ENCODE measurements at places on chromosomes 4 and X.

- no peak for DNase-seq
Measured at GRCh38 chrX:119871245-119871598, 311 bp downstream of the RNF113A start.

DNA sequence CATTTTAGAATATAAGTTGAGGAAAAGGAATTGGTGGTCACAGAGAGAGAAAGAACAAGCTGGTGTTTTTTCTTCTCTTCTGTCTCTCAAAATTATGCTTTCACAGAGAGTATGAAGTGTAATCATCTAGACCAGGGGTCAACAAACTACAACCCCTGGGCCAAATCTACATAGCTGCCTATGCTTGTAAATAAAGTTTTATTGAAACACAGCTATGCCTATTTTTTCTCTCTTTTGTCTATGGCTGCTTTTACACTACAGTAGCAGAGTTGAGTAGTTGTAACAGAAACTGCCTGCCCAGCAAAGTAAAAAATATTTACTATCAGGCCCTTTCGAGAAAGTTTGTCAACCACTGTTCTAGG lies 6.7 kb upstream of the FAM9C start:
- DNase-seq = no peak

DNA sequence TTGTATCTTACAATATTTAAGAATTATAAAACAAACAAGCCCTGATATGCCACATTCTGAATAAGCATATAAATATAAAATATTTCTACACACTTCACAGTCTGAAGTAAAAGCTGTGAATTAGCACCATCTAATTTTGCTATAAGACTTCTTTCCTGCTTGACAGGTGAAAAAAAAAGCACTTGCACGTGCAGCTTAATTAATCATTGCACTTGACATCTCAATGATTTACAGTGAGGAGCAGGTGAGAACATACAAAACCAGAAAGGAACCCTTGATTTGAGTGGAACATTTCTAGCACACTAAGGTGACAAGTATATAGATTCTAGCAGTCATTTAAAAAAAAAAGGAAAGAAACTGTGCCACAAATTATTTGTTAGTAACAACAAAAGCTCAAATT lies 47.9 kb downstream of the CHIC2 start:
- DNase-seq = no peak

- no peak for DNase-seq
Measured at GRCh38 chr4:72531768-72532290, 37.2 kb downstream of the ADAMTS3 start.

DNA sequence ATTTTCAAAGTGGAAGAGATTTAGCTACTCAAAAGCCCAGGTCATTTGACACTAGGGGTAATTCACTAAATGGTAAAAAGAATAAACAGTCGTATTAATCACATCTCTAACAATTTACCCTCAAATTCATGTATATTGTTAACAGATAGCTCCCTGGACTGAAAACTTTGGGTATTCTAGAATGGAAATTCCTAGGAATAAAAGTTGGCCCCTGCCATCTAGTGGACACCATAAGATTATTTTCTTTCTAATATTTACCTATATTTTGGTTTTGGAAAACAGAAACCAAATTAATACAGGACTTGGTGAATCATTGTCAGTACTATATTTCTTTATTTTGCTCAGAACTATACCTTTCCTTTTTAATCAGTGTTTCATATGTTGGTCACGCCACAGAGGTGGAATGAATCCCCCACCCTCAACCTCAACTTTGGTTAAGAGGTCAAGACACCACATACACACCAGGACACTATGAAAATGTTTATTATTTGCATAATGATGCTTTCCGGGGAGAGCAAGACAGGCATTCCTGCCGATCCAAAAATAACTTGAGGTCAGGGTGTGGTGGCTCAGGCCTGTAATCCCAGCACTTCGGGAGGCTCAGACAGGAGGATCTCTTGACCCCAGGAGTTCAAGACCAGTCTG lies 96.2 kb upstream of the APOOL start:
- no peak for DNase-seq

- peak; percentile 74 for DNase-seq
Measured at GRCh38 chr4:159069922-159070321, 33.0 kb upstream of the RAPGEF2 start.

- no peak for DNase-seq
Measured at GRCh38 chrX:19708683-19709082, 178.7 kb downstream of the SH3KBP1 start.

DNA sequence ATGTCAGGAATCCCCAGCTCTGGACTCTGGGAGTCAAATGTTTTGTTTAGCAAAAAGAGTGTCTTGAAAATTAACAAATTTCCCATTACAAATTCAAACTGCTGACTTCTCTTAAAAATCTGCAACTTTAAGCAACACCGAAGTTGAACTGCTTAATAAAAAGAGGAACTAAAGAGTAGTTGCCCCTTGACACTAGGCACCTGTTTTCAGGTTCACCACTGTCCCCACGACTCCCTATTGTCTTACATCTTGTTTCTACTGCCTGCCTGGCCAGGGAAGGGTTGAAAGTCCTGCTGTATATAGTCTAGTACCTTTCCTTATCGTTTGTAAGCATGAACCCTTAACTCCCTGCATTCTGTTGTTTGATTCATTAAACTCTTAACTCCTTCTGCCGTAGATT lies 173.9 kb downstream of the SCFD2 start:
- no peak for DNase-seq

GRCh38 chr4:88928852-88929251 lies 128.1 kb downstream of the FAM13A start:
- no peak for DNase-seq

Data from RPMI7951 (cell line).